ENCODE measurements at places on chromosomes 5 and 9. TPM values are rescaled to one million over a fixed set of nuclear protein-coding genes. Genes with fewer than 3 reads are reported as not detected.

GRCh38 chr9:18233776-18234445, 240.0 kb upstream of the ADAMTSL1 start:
- H3K36me3 ChIP-seq: no peaks in the 10 kb centered on the region
- DNase-seq: no peak
- H3K27ac ChIP-seq: no peak overlapping the region
- no peak overlapping the region for H3K4me3 ChIP-seq

- no peaks in the 10 kb centered on the region for H3K27me3 ChIP-seq
- no peak overlapping the region for H3K4me3 ChIP-seq
- no peak overlapping the region for H3K27ac ChIP-seq
- no peak for DNase-seq
Measured at GRCh38 chr5:136276946-136277345, 84.0 kb upstream of the SMIM32 start.

DNA sequence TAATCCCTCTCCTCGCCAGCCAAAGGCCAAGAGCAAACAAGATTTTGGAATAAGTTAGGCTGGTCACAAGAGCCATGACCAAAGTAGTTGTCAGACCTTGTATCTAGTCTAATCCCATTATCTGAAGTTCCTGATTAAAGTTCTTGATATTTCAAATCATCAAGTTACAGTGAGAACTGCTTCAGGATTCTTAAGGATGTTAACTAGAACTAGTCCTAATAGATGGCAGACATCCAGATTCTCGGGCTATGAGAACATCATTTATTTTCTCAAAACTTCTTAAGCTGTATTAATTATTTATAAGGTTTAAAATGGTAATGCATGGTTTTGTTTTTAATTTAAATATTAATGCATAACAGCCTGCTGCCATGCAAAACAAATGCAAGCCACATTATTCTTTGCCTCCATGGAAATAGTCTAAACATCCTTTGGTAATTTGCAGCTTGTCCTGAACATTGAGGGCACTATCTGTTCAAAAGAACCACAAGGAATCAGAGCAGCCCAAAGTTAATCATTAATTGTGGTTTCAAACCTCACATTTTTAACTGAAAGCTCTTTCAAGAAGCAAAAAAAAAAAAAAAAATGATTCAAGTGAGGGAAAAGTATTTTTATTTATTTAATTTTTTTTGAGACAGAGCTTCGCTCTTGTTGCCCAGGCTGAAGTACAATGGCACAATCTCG, 95.1 kb downstream of the TTC39B start:
- H3K4me1 ChIP-seq: no peaks in the 10 kb centered on the region
- H3K27me3 ChIP-seq: no peaks in the 10 kb centered on the region
- H3K4me3 ChIP-seq: no peak overlapping the region
- peaks cover 2% of the 10 kb centered on the region for H3K36me3 ChIP-seq
- no peak overlapping the region for H3K27ac ChIP-seq
- DNase-seq: no peak

DNA sequence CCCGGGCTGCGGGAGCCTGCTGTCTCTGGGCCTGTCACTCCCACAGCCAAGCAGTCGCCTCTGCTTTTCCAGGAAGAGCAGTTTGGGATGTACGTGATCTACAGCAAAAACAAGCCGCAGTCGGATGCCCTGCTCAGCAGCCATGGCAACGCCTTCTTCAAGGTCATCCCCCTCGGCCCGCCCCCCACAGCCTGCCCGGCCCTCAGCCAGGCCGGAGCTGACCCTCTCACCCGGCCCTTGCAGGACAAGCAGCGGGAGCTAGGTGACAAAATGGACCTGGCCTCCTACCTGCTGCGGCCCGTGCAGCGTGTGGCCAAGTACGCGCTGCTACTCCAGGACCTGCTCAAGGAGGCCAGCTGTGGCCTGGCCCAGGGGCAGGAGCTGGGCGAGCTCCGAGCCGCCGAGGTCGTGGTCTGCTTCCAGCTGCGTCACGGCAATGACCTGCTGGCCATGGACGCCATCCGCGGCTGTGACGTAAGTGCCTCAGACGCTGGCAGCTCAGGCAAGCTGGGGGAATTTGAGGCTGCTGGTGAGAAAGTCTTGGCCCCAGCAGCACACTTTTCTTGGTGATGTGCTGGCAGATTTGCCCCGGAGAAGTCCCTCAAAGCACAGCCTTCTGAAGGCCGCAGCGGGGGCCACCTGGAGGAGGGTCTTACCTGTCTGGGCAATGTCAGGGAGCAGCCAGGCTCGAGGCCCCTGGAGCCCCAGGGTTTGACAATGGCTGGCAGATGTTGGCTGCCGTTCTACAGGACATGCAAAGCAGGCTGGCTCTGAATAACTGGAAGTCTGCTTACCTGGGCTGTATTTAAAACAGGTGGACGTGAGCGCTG, 20.1 kb upstream of the LRRC14B start:
- no peak overlapping the region for H3K4me3 ChIP-seq
- no peak for DNase-seq
- no peak overlapping the region for H3K27ac ChIP-seq
- peaks cover 12% of the 10 kb centered on the region for H3K36me3 ChIP-seq
- H3K4me1 ChIP-seq: no peaks in the 10 kb centered on the region

GRCh38 chr9:91150998-91151717, 210.6 kb downstream of the AUH start:
- H3K4me1 ChIP-seq: peaks cover 8% of the 10 kb centered on the region
- no peak for DNase-seq
- no peak overlapping the region for H3K4me3 ChIP-seq
- H3K27me3 ChIP-seq: no peaks in the 10 kb centered on the region
- H3K36me3 ChIP-seq: no peaks in the 10 kb centered on the region

GRCh38 chr9:86322973-86323644, 31.1 kb downstream of the TUT7 start:
- no peaks in the 10 kb centered on the region for H3K27me3 ChIP-seq
- H3K4me3 ChIP-seq: no peak overlapping the region
- H3K4me1 ChIP-seq: no peaks in the 10 kb centered on the region

DNA sequence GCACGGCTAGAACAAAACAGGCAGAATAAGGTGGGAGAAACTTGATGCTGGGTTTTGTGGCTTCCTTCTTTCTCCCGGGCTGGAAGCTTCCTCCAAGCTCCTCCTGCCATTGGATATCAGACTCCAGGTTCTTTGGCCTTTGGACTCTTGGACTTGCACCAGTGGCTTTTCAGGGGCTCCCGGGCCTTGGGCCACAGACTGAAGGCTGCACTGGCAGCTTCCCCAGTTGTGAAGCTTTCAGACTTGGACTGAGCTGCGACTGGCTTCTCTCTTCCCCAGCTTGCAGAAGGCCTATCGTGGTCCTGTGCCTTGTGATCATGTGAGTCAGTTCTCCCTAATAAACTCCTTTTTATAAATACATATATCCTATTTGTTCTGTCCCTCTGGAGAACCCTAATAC, 364.4 kb downstream of the DNAH5 start:
- H3K4me3 ChIP-seq: no peak overlapping the region
- H3K27me3 ChIP-seq: no peaks in the 10 kb centered on the region
- no peak for DNase-seq
- H3K27ac ChIP-seq: no peak overlapping the region
- no peaks in the 10 kb centered on the region for H3K4me1 ChIP-seq
- no peaks in the 10 kb centered on the region for H3K36me3 ChIP-seq

DNA sequence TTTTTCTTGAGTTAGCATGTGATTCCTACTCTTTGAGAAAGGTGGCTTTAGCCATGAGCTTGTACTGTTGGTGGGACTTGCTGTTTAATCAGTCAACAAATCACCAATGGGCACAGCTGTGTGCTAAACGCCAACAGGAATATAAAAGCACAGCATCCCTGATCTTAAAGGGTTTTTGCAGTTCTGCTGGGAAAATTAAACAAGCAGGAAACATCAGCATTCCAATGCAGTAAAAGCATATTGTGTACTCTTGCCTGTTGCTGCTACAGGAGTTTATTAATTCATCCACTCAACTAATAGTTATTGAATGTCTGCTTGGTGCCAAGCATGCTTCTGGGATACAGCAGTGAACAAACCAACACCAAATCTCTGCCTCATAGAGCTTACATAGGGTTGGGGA, 27.4 kb upstream of the F2RL1 start:
- H3K4me3 ChIP-seq: no peak overlapping the region
- H3K4me1 ChIP-seq: peaks cover 4% of the 10 kb centered on the region
- no peaks in the 10 kb centered on the region for H3K27me3 ChIP-seq
- H3K27ac ChIP-seq: no peak overlapping the region
- no peak for DNase-seq

GRCh38 chr9:137429546-137429890, 6.3 kb downstream of the NOXA1 start:
- H3K4me1 ChIP-seq: no peaks in the 10 kb centered on the region
- no peak for DNase-seq
- no peaks in the 10 kb centered on the region for H3K36me3 ChIP-seq
- peaks cover 3% of the 10 kb centered on the region for H3K27me3 ChIP-seq
- no peak overlapping the region for H3K27ac ChIP-seq
- H3K4me3 ChIP-seq: no peak overlapping the region

- H3K36me3 ChIP-seq: no peaks in the 10 kb centered on the region
- no peak for DNase-seq
- H3K27ac ChIP-seq: no peak overlapping the region
Measured at GRCh38 chr5:132136906-132137305, 63.3 kb downstream of the CSF2 start.

GRCh38 chr5:179803651-179804554, 2.8 kb downstream of the MGAT4B start:
- peak overlapping the region; percentile 22 for H3K4me3 ChIP-seq
- H3K27ac ChIP-seq: no peak overlapping the region
- H3K27me3 ChIP-seq: no peaks in the 10 kb centered on the region
- no peaks in the 10 kb centered on the region for H3K4me1 ChIP-seq

- no peaks in the 10 kb centered on the region for H3K27me3 ChIP-seq
- no peaks in the 10 kb centered on the region for H3K4me1 ChIP-seq
- H3K27ac ChIP-seq: no peak overlapping the region
- H3K36me3 ChIP-seq: no peaks in the 10 kb centered on the region
- DNase-seq: no peak
Measured at GRCh38 chr5:53366245-53366644, 114.2 kb upstream of the FST start.

GRCh38 chr9:105257809-105258208, 13.4 kb downstream of the SLC44A1 start:
- DNase-seq: no peak
- H3K27me3 ChIP-seq: no peaks in the 10 kb centered on the region
- peaks cover 4% of the 10 kb centered on the region for H3K4me1 ChIP-seq
- no peak overlapping the region for H3K4me3 ChIP-seq

GRCh38 chr9:75117564-75117963, 29.2 kb downstream of the OSTF1 start:
- H3K27me3 ChIP-seq: no peaks in the 10 kb centered on the region
- H3K27ac ChIP-seq: no peak overlapping the region
- no peak for DNase-seq
- no peaks in the 10 kb centered on the region for H3K36me3 ChIP-seq

NMUR2 gene
- not detected for total RNA-seq

S100Z gene
- total RNA-seq: not detected

OLFM1 gene
- total RNA-seq: 53.4 TPM

Data from H1 (cell line).